Kidney capillary endothelial cell (primary cell): ENCODE measurements at places on chromosomes 16 and 17.

DNA sequence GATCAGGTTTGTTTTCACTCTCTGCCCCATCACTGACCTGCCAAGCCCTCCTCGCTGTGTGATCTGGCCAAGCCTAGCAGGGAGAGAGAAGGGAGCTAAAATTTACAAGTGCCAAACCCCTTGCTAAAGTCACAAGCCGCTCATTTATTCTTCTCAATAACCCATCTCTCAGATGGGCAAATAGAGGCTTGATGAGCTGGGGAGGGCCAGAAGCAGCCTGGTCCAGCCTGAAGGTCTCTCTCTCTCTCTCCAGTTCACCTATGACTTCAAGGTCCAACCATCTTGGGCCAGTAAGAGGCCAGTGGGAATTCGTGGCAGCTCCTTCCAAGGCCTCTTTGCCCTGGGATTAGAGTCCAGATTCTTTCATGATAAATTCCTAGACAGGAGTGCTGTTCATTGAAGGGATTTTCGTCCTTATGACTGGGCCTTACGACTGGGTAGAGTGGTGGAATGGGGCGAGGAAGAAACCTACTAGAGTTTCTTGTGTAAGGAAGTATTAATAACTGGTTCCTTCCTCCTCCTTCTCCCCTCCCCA is 3.4 kb downstream of the CA7 start:
- DNase-seq = no peak

DNA sequence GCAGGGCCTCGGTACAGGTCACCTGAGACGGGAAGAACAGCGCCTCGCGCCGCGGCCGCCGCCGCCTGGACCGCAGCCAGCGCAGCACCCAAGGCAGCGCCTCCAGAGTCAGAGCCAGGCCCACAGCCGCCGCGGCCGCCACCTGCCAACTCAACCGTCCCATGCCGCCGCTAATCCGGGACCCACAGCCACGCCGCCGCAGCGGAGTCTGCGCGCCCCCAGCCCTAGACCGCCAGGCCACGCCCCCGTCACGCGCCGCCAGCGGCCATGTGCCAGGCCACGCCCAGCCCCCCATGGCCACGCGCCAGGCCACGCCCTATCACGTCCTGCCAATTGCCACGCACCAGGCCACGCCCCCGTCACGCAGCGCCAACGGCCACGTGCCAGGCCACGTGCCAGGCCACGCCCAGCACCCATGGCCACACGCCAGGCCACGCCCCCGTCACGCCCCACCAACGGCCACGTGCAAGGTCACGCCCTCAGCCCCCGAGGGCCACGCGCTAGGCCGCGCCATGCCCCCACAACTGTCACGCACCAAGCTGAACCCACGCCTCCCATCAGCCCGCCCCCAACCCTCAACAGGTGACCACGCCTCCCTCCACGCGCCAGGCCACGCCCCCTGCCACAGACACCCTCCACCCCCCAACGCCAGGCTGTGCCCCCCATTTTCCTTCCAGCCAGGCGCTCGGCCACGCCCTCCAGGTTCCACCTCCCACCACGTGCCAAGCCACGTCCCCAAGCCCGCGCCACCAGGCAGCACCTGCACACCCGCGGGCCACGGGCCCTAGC is at the start of gene PLD6:
TSS of gene PLD6 (minus strand) at position 210 of the 789 bp plus-strand sequence. CDS start at position 163, 47 bp downstream.
- peak; percentile 56 for DNase-seq

DNA sequence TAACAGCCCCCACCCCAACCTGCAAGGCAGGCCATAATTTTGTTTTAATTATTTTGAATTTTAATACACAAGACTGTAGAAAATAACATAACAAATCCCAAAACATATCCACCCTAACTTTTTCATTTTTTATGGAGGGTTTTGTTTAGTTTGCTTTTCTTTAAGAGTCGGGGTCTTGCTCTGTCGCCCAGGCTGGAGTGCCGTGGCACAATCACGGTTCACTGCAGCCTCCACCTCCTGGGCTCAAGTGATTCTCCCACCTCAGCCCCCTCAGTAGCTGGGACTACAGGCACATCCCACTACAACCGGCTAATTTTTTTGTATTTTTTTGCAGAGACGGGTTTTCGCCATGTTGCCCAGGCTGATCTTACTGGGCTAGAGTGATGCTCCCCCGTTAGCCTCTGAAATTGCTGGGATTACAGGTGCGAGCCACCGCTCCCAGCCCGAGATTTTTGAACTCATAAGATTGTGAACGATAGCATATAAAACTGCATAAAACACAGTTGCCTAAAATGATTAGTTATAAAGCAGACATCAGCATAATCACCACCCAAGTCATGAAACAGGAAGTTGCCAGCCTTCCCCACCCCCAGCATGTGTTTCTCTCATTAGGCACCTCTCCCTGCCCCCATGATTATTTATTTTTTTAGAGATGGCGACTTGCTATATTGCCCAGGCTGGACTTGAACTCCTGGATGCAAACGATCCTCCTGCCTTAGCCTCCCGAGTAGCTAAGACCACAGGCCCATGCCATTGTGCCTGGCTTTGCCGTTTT is 13.6 kb upstream of the DOC2B start:
- no peak for DNase-seq

DNA sequence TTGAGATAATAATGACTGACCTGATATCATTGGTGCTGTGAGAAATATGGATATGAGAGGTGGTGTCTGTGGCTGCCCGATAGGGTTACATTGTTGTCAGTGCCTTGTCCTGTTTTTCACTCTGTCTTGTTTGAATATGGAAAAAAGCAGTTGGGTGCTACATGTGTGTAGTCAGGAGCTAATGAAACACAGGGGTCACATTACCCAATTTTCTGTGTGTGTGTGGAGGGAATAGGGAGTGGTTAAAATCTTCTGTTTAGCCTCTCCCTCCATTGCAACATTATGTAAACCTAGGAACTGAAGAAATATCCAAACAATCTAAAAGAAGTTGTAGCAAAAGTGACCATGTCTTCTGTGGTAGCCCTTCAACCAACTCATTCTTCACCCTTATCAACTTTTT is 527.7 kb upstream of the SOX9 start:
- DNase-seq = no peak

DNA sequence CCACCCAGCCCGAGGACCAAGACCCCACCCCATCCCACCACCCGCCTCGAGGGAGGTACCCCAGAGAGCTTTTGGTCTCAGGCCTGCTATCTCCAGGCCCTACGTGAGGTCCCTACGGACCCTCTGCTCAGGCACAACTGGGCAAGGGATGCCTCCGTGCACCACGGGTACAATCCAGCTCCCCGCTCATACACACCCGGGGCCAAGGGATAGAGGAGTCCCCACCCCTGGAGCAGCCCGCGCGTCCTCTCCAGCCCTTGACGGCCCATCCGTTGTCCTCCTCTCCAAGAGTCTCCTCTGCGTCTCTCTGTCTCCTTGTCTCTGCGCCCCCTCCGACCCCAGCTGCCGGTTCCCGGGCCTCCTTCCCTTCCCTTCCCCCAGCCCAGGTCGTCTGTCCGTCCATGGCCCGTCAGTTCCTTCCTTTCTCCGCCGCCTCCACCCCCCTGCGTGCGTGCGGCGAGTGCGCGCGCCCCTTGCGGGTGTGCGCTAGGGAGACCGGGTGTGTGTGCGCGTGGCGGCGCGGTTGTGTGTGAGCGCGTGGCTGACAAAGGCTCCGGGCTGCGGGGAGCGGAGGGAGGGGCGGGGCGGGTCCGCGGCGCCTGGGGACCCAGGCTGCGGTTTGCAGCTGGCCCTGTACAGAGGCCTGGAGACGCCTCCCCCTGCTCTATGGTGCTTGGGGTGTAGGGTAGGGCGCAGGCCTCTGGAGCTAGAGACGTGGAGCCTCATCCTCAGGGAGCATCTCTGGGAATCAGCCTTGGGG is 930 bp downstream of the SPNS2 start:
- no peak for DNase-seq
